Naive thymus-derived CD4-positive, alpha-beta T cell (primary cell): ENCODE measurements at places on chromosomes 4 and X.

DNA sequence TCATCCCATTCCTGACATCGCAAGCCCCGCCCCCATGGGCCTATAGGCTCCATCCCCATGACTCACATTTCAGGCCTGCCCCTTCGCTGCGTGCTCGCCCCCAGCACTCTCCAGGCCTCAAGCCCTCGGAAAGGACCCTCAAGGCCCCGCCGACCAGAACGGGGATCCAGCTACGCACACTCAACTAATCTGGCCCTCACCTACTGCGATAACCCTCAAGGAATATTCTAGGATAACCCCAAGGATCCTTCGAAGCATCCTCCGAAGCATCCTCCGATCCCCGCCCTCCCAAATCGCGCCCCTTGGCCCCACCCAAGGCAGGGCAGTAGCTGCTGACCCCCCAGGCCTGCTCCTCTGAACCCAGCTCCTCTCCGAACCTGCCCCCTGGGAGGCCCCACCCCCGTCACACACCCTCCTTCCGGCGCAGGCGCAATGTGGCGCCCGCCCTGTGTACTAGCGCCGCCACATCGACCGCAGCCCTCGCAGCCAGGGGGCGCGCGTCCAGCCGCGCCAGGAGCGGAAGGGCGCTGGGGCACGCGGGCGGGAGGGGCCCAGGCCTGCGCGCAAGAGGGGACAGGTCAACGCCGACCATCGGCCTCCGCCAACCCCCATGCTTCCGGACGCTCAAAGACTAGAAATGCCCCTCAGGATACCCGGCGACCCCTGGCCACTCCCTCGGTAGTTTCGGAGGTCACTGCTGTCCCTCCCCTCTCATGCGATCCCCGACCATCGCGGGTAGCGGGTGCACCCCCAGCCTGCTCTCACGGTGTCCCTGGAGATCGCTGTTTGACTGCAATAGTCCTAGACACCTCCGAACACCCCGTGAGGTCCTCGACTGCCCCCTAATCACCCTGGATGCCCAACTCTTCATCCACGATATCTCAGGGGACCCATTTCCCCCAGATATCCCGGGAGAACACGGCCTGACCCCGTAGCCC, 6.4 kb upstream of the MAGIX start:
- DNase-seq: peak; percentile 86

DNA sequence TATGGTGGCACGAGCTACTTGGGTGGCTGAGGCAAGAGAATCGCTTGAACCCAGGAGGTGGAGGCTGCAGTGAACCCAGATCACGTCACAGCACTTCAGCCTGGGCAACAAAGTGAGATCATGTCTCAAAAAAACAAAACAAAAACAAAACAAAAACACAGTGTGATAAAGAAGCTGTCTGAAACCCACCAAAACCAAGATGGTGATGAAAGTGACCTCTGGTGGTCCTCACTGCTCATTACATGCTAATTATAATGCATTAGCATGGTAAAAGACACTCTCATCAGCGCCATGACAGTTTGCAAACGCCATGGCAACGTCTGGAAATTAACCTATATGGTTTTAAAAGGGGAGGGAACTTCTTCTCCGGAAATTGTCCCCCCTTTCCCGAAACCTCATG, 29.4 kb upstream of the OPHN1 start:
- DNase-seq: no peak

DNA sequence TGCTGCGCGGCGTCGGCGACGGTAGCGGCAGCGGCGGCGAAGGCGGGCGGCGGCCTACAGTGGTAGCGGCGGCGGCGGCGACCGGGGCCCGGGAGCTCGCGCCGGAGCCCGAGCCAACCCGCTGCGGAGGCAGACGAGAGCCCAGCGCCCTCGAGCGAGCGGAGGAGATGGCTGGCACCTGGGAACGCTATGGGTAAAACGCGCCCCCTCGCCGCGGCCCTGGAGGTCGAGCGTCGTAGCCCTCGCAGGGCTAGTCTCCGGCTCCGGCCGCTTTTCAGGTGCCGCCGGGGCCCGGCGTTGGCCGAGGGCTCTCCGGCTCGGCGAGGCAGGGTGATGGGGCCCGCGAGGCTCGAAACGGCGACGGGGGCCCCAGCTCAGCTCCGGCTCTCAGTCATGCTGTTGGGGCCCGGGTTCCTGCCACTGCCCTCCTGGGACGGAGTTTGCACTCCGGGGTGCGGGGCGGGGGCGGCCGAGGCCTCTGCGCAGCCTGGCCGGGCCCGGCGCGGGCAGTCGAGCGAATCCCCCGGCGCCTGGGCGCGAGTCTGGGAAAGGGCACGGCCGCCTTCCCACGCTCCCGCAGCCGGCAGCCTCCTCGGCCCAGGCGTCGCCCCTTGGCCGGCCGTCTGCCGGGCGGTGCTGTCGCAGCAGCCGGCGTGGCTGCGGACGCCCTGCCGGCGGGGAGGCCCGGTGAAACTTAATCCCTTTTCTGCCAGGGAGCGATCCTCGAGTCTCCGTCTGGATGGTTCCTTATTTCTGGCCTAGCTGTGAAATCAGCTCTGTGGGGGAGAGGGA, 768 bp downstream of the MID2 start:
- DNase-seq: peak; percentile 48

DNA sequence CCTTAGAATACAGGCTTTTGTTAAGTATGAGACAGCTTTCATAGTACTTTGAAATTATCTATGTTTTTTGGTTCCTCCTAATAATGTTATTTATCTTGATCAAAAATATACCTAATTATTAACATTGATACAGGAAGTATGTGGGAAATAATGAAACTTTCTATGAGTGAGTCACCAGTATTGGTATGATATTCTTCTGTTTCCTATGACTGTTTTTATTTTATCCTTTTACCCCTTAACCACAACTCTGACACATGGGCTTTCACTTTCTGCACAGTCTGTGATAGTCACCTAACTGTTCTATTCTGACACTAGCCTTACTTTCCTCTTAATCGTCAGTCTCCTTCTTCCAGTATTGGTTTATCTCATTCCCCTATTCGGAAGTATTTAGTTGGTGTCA, 4.7 kb downstream of the THAP9 start:
- DNase-seq: no peak

DNA sequence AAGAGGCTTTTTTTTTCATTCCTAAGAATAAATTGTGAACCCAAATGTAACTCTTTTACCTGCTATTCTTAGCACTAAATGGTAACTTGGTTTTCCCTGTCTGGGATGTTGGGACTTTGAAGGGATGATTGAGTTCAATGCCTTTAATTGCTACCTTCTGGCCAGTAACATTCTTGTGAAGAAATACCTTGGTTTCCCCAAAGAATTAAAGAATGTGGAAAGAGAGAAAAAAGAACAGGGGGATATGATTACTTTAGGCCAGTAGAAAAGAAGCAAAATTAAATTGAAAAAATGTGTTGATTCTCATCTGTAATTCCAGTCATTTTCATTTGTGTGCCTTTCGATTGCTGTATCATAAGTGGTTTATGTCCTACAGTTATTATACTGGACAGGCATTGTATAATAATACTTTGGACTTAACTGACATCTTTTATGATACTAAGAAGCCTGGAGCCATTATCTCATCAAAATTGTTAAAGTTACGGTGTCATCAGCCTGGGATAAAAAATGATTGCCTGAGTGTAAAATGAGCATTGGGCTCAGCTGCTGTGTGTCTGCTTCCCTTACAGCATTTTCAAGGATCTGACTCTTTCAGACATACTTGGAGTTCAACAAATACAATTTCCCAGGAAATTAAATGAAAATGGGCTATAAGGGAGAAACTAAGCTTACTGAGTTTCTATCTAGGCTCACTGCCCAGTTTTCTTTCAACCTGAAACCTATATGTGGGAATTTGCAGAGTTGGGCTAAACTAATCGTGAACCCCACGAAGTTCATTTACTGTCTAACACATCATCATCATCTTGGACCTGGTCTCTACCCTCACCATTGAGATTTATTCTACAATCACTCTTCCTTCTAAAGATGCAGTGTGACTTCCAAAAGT, 146.3 kb downstream of the SHROOM3 start:
- DNase-seq: no peak

- no peak for DNase-seq
Observed at GRCh38 chrX:27380163-27380845, 82.8 kb downstream of the PPP4R3C start.

- no peak for DNase-seq
Observed at GRCh38 chr4:167111622-167112021, 122.7 kb downstream of the SPOCK3 start.

DNA sequence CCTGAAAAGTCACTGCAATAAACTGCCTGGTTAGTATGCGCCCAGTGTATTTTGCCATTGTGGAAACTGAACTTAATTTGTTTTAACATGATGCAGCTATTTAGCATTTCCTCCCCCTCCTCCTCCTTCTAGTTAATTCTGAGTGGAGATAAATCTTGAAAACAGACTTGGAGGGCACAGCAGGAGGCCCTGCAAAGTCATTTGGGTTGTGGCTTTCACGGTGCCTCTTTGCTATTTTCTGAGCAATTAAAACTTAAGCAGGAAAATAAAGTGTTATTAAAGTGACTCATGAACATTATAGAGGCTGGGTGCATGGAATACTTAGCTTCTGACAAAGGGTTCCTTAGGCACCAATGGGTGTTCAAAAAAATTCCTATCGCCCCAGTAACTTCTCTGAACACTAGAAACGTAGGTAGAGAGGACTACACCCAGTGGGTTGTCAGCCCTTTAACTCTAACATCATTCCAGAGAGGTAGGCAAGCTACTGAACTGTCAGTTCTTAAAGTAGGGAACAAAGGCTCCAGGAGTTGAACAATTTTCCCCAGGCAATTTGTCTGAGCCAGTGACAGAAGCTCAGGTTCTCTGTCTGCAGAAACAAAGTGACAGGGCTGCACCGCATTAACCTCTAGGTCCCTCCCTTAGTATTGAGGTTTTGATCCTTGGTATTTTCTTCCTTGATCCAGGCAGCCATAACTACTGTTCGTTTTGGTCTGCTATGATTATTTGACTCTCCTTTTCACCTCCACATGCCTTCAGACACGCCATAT, 158.3 kb upstream of the KIT start:
- DNase-seq: no peak

GRCh38 chr4:135508006-135508714, 1306.6 kb upstream of the PABPC4L start:
- DNase-seq: no peak

- DNase-seq: no peak
Observed at GRCh38 chrX:53631156-53631555, 55.4 kb downstream of the HUWE1 start.

DNA sequence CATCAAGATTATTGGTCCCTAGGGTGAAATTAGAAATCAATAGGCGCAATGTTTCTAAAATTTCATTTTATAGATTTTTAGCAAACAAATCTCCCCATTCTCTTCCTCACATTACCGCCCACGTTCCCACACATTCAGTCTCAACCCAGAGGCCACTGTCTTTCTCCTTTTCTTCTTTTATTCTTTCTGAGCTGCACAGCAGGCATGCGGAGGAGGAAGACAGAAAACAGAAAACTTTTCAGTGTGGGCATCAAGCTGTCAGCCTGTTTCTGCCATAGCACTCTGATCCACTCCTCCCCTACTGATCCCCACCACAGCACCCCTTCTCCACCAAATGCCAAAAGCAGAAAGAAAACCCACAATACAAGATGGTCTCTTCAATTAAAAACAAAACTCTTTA, 94.8 kb upstream of the ADAMTS3 start:
- DNase-seq: no peak

DNA sequence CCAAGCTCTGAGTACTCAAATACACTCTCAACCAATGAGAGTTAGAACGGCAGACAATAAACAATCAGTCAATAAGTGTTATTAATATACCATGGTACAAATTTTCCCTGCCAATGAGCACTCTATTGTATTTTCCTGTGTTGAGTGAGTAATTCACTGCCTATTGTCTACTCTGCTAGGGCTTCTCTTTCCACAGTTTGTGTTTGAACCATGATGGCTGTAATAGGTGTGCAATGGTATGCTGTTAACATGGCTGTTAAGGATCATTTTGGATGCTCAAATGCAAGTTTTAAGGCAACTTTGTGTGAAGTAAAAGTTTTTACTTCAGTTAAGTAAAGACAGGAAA, 41.2 kb downstream of the RPS6KA3 start:
- no peak for DNase-seq

DNA sequence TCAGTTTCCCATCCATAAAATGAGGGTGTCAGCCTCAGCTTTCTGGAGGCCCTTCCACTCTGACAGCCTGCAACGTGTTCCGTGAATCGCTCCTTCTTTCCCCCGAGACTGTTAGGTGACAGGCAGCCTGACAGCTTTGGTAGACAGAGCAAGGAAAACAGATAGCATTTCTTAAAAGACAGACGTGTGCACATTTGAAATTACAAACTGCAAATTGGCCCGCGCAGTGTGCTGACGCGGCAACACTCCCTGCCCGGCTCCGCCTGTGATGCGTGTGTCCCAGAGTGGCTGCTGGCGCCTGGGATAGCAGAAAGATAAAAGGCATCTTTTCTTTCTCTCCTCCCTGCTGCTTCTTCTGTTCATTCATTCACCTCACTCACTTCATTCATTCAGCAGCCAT, 245.3 kb downstream of the AFAP1 start:
- no peak for DNase-seq

- no peak for DNase-seq
Observed at GRCh38 chrX:40474205-40474626, 106.6 kb upstream of the ATP6AP2 start.

DNA sequence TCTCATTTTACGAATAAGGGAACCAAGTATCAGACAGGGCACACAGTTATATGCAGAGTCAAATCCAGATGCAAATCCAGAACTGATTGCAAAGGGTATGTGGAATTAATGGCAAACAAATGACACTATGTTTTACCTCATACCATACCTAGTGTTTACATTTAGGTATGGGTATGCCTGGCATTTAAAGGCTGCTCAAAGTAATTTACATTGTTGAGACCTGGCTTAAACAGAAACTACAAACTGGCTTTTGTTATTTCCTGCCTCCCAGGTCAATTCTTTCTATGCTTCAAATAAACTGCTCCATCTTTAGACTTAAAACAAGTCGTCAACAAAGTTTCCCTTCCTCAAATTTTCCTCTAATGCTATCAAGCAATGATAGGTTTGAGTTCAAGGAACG, 33.7 kb downstream of the ANKRD17 start:
- no peak for DNase-seq

DNA sequence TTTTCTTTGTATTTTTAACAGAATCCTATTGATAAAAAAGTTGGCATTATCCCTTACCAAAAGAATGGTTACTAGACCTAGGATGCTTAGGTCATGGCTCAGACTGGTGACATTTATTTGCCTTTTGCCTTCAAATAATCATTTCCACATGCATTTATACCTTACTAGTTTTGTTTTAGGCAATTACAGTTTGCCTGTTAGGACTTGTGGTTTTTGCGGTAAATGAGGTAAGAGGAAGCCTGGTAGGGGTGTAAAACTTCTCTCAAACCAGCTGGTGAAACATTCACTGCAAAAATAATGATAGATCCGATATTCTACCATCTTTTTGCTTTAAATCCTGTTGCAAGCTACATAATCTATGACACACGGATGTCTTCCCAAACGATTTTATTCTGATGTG, 12.1 kb downstream of the LAMP2 start:
- DNase-seq: no peak
